IPS DF 19.7 (cell line): ENCODE measurements at places on chromosomes 12 and 14.

GRCh38 chr12:32726286-32726685 lies 29.4 kb downstream of the YARS2 start:
- DNase-seq = no peak

GRCh38 chr14:87411370-87411769 lies 581.6 kb downstream of the GALC start:
- no peak for DNase-seq

DNA sequence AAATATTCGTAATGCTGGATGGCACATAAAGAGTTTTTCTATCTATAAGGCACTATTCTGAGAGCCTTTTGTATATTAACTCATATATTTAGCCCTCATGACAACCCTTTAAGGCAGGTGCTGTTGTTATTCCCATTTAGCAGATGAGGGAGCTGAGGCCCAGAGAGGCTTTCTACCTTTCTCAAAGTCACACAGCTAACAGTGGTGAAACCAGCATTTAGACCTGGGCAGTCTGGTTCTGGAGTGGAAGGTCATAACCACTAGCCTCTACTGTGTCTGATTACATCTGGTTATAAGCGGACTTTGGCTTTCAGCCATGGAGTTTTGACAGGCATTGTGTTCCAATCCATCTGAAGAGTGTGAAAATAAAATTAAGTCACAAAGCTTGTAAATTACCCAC lies 41.2 kb upstream of the HDAC7 start:
- no peak for DNase-seq

DNA sequence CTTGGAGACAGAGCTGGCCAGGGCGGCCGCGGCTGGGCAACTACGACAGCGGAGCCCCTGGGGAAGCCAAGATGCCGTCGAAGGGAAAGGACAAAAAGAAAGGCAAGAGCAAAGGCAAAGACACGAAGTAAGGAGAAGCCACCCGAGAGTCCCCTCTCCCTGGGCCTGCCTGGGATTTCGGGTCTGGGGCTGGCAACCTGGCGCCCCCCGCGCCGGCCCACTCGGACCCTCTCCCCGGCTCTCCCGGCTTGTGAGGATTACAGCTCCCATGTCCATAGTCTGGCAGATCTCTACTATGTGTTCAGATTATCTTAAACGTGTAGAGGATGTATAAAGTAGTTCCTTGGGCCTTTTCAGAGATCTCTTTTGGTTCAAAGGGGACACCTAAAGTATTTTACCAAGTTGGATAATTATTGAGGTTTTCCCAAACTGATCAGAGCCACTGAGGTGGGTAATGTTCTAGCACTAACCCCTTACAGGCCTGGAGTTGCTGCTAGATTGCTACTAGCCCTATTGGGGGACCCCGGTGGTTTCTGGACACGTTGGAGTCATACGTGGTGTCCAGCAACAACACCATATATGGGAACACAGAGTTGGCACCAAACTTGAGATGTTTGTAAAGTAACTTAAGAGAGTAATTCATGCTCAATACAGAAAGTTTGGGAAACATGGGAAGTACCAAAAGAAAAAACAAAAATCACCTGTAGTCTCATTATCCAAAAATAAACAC lies 424 bp downstream of the BBOF1 start:
- DNase-seq = no peak

DNA sequence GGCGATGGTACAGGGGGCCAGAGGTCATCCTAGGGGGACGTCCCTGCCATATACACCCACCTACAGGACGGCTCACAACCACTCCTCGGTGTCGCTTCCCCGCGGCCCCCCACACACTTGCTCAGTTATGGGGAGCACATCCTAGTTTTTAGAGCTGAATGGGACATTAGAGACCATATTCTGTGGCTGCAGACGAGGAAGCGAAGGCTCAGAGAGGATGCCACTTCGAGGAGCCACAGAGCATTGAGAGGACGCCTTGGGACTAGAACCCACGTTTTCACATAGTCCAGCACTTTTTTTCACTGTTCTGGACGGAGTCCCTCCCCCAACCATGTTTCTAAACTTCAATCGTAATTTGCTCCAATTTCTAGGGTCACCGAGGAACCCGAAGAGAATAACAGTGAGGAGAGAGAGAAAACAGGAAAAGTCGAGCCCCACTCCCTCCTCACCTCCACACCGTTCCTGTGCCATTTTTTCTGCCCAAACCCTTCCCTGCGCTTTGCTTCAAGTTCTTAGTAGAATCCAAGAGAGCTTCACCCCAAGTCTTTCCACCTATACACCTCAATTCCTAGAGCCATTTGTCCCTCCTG lies 641 bp upstream of the ASCL1 start:
- no peak for DNase-seq

GRCh38 chr12:1890119-1890703 lies 28.2 kb downstream of the CACNA2D4 start:
- DNase-seq = no peak

GRCh38 chr12:55258303-55258702 lies 13.9 kb downstream of the OR6C74 start:
- no peak for DNase-seq

GRCh38 chr14:31270196-31270772 lies 62.7 kb upstream of the HECTD1 start:
- no peak for DNase-seq

GRCh38 chr12:112116232-112117060 lies 7.9 kb upstream of the NAA25 start:
- peak; percentile 82 for DNase-seq

GRCh38 chr14:62301911-62302310 lies 539.7 kb downstream of the SNAPC1 start:
- no peak for DNase-seq

GRCh38 chr12:851913-852312 lies 97.6 kb downstream of the RAD52 start:
- DNase-seq = no peak

- no peak for DNase-seq
Measured at GRCh38 chr12:6230321-6231110, 30.3 kb downstream of the CD9 start.

GRCh38 chr12:127749416-127749815 lies 517.6 kb upstream of the TMEM132C start:
- no peak for DNase-seq

GRCh38 chr12:57745485-57745881 lies 644 bp downstream of the TSPAN31 start:
- no peak for DNase-seq

- no peak for DNase-seq
Measured at GRCh38 chr12:64682572-64683277, 72.4 kb downstream of the RASSF3 start.

DNA sequence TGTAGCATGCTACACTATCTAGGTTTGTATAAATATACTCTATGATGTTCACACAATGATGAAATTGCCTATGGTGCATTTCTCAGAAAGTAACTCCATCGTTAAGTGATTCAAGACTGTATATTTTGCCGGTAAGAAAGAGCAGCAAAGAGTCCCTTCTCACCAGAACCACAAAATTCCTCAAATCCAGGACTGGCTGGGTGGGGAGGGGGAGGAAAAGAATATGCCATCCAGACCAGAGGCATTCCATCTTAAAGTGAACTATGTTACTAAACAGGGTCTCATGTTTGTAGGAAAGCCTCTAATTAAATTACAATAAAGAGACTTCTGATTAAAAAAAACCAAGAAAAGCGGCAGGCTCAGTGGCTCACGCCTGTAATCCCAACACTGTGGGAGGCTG lies 11.5 kb downstream of the UBE2N start:
- DNase-seq = no peak

DNA sequence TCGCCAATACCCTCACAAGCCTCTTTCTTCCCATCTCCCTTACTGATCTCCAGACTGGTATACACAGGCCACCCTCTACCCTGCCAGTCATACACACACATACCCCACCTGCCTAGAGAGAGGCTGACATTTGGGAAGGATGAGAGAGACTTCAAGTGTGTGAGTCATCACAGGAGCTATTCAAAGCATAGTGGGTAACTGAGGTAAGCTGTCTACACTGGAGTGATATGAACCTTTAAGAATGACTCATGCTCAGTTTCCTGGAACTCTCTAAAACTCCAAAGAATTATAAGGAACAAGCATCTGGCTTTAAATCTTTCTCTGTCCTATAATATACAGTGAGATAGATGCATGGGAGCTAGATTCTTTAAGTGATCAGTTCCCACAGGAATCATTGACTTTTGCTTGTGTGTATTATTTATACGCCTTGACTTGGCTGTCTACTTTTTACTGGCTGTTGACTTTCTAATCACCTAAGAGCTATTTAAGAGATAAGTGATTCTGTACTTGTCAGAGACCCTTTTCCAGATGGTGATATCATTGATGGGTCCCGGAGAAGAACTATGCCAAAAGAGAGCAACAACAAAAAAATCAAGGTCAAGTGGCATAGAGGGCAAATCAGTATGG lies 5.8 kb downstream of the IGF1 start:
- DNase-seq = no peak

DNA sequence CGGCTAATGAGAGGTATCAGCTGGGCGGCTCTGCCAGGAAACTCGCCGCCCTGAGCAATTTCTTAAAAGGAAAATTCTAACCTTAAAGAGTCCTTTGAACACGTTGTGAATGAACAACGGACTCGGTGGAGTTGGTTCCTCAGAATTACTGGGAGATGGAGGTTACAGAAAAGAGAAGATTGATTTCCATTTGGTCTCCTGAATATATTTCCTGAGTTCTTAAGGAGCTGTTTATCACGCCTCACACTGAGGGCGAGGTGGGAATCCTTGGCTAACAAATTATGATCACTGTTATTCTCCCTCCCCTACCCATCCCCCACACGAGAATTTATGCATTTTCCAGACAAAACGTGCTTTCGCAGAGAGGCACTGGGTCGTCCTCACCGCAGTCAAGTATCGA lies 194.5 kb upstream of the C14orf180 start:
- no peak for DNase-seq

DNA sequence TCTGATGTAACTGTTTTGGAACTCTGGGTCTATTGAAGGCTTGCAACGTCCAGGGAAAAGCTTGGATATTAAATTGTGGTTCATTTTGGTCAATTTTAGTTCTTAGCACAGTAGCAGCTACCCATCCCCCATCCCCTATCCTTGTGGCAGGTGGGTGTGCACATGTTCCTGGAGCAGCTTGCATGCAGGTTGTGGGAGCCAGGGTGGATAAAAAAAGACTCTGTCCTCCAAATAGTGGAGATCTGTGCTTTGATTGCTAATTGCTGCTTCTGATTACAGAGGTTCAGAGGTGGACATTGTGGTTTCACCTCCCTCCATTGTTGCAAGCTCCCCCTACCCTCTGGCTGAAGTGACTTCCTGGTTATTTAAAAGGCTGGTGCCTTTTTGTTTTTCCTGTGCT lies 23.1 kb downstream of the ATP23 start:
- no peak for DNase-seq

DNA sequence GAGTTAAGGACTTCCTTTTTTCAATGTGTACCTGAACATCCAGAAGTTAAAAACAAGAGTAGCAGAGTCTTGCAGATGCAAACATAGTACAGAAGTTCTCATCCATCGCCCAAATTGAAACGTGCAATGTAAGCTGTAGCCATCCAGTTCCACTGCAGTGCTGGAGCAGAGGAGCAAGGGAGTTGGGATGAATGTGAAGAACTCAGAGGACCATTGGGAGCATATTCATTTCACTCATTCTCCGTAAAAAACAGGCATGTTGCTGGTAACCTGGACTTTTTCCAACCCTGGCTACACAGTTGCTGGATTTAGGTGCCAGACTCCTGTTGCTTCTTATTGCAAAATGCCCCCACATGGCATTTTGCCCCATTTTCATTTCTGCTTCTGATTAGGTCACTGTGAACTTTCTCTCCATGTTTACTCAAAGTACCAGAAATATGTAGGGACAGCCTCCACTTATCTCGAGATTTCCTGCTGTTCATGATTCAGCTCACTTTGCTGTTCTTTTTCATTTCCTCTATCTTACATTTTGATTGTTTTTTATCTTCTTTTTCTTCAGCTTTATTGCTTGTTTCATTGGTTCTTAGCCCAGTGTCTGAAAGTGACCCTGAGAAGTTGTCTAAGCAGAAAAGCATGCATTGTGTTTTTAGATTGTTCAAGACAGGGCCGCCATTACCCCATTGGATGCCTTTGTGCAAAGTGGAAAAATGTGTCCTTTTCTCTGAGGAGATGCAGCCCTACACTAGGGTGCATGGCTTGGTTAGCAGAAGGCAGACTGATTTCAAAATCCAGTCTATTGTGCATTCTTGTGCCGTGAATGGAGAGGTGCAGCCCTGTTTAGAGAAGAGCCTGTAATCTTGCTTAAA lies 109.0 kb upstream of the AMIGO2 start:
- DNase-seq = no peak

- DNase-seq = no peak
Measured at GRCh38 chr12:68264857-68265256, 11.5 kb upstream of the IL22 start.

GRCh38 chr14:101808020-101808641 lies 46.6 kb downstream of the PPP2R5C start:
- no peak for DNase-seq

DNA sequence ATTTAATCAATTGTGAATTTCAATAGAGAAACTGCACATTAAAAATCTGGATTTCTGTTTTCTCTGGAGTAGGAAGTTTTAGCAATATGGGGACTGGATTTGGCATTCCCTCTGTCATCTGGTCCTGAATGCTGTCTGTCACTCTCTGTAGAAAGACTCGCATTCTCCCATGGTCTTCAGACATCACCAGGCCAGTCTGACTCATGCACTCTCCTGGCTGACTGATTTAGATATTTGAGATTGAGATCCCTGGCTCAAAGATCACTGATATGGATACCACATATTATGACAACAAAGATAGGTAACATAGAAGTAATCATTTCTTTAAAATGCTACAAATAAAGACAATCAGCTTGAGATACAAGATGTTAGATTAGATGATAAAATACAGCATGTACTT lies 524.5 kb downstream of the GALC start:
- DNase-seq = no peak

GRCh38 chr12:3493859-3494176 lies 2.8 kb downstream of the PRMT8 start:
- DNase-seq = no peak

DNA sequence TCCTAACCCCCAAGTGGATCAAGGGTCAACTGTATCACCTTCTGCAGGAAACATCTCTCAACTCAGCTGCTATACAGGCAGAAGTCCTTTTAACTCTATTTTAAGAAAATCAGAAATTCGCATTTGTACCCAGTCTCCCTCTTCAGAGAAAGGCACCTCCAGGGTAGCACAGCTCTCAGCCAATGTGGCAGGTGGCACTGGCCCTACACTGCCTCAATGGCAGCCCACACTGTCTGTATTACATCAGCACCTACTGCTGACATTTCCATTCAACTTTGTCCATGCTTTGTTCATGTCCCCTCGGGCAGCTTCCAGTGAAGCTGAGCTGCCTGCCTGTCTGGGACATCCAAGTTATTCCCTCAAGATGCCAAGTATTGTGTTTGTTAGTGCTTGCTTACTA lies 8.8 kb downstream of the SPTSSA start:
- DNase-seq = no peak

GRCh38 chr12:49636979-49637755 lies 13.8 kb downstream of the PRPF40B start:
- no peak for DNase-seq
